Esophagus muscularis mucosa (tissue), 4 donors: ENCODE measurements at places on chromosomes 4 and X. TPM values are rescaled to one million over a fixed set of nuclear protein-coding genes. Genes with fewer than 3 reads are reported as not detected.

DNA sequence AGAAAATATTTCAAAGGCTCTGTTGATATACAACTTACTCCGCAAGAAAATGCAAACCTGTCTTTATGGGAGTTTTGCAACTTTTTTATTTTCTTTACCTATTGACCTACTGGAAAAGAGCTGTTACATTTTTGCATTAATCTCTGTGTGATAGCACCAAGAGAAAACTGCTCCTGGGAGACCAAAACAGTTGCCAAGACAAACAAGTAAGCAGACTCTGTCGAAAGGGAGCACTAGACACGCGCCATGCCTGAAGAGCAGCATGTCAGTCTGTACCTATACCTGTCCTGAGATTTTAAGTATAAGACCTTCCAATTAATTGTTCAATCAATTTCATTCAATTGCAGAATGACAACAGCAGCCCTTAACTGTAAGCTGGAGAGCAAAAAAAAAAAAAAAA lies 56.0 kb upstream of the TECRL start:
- H3K4me1 ChIP-seq = no peaks in the 10 kb centered on the region
- H3K4me3 ChIP-seq = no peak overlapping the region
- H3K27me3 ChIP-seq = no peaks in the 10 kb centered on the region
- H3K36me3 ChIP-seq = no peaks in the 10 kb centered on the region
- no peak for DNase-seq

DNA sequence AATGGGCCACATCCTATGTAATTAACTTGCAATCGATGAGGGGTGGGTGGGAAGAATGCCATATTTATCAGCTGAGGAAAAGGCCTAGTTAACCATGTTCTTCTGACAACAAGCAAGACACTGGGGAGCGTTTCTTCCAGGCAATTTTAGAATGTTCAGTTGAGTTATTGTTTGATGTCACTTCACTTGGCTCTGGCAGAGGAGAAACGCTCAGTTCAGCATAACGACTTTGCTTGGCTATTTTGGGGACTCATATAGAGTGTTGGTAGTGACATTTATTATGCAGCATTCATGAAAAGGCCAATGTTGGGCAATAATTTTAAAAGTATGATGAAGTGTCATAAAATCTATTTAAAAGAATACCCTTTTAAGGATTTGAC lies 648 bp downstream of the SYNPO2 start:
- DNase-seq = no peak
- H3K36me3 ChIP-seq = no peaks in the 10 kb centered on the region
- no peaks in the 10 kb centered on the region for H3K4me1 ChIP-seq
- peak overlapping the region; percentile 71 for H3K4me3 ChIP-seq
- no peaks in the 10 kb centered on the region for H3K27me3 ChIP-seq

DNA sequence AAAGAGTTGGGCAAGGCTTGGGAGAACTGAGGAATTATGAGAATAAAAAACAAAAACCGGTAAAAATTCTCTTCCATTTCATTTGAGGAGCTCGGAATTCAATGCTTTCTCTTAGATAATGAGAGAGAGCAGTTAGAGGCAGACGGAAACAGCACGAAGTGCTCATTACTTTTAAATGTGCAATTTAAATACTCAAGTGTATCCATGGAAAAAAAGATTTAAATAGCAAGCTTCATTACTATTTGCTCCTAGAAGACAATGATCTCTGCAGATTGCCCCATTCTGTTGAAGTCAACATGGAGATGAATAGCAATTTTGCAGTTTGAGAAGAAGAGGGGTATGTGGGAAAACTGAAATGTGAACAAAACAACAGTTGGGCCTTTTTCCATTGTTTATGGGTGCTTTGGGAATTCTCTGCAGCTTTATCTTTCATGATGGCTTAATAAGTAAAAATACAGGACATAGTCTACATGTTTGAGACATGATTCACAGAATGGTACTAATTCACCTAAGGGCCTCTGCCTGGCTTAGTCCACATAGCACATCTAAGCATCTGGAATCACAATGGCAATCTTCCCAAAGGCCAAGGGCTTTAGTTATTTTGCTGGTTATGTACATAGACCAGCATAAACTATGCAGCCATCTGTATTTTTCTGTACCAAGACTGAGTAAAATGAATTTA lies 512.7 kb upstream of the FAT1 start:
- no peak overlapping the region for H3K27ac ChIP-seq
- no peaks in the 10 kb centered on the region for H3K27me3 ChIP-seq
- no peak for DNase-seq
- no peaks in the 10 kb centered on the region for H3K36me3 ChIP-seq
- no peaks in the 10 kb centered on the region for H3K4me1 ChIP-seq

DNA sequence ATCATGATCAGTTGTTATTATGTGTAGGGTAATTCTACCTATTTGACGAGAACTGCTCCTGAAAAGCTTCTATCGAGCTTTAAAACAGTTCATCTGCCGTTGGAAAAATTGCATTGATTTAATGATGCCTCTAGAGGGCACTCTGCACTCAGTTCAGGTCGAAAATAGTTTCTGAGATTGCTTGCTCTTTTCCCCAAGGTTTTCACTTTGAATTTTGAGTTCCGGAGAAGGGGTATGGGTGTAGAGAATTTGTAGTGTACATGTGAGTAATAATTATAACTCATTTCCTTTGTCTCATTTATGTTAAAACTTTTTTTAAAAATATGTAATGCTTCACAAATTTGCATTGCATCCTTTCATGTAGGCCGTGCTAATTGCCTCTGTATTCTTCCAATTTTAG lies 28.4 kb upstream of the TNIP3 start:
- H3K4me3 ChIP-seq = peak overlapping the region; percentile 25
- no peaks in the 10 kb centered on the region for H3K36me3 ChIP-seq
- H3K27ac ChIP-seq = no peak overlapping the region
- no peaks in the 10 kb centered on the region for H3K27me3 ChIP-seq

DNA sequence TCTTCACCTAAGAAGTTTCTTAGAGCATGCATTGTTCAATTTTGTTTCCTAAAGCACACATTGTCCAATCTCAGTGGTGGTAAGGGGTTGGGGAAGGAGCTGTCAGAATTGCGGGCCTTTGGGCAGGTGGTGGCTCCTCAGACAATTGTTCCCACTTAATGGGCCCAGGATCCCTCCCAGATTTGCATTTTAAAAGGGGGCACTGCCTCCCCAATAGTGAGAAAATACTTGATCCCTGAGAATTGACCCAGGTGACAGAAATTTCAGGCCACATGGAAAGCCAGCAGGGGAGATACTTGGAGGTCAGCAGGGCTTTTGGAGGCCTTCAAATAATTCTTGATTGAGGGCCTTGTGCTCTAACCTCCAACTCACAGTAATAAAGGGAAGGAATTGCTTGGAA lies 217.1 kb downstream of the ZNF674 start:
- DNase-seq = no peak
- no peak overlapping the region for H3K27ac ChIP-seq
- no peaks in the 10 kb centered on the region for H3K36me3 ChIP-seq
- H3K4me1 ChIP-seq = no peaks in the 10 kb centered on the region
- no peak overlapping the region for H3K4me3 ChIP-seq
- no peaks in the 10 kb centered on the region for H3K27me3 ChIP-seq

GRCh38 chr4:147370881-147371280 lies 110.0 kb upstream of the EDNRA start:
- no peaks in the 10 kb centered on the region for H3K36me3 ChIP-seq
- H3K4me3 ChIP-seq = no peak overlapping the region
- DNase-seq = no peak
- H3K4me1 ChIP-seq = no peaks in the 10 kb centered on the region
- H3K27ac ChIP-seq = no peak overlapping the region

GRCh38 chr4:179855469-179855868 lies 2387.7 kb upstream of the TENM3 start:
- no peaks in the 10 kb centered on the region for H3K36me3 ChIP-seq
- no peak overlapping the region for H3K27ac ChIP-seq
- H3K4me1 ChIP-seq = no peaks in the 10 kb centered on the region

DNA sequence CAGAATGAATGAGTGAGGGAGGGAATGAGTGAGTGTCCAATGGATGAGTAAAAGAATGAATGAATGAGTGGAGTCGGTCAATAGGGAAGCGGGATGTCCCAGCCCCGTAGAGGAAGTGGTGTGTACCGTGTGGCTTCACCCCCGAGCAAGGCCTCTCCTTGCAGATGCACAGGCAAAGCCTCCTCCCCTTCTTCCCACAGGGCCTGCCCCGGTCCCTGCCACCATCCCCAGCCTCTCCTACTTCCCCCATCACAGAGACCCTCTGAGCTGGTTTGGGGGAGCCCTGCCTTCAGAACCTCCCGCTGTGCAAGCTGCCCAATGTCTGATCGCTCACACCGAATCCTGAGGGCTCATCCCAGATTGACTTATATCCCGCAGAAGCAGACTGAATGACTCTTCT lies 13.6 kb downstream of the HTRA3 start:
- H3K4me1 ChIP-seq = peaks cover 23% of the 10 kb centered on the region
- no peak overlapping the region for H3K4me3 ChIP-seq
- no peak overlapping the region for H3K27ac ChIP-seq

DNA sequence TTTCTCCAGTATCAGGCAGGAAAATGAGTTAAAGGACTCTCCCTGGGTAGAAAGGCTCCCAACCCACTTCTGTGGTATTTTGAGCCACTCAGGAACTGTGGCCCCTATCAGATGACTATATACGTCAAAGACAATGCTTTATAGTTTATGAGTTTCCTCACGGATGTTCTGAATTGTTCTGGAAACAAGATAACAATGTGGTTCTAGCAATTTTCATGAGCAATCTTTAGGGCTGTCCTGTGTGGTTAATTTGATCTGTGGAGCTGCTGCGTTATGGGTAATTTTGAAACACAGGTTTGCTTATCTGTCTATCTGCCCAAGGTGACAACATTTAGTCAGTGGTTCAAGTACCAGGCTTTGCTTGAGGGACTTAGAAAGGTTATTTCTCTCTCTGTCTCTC lies 46.7 kb upstream of the IL2 start:
- H3K4me3 ChIP-seq = no peak overlapping the region
- no peak for DNase-seq
- no peaks in the 10 kb centered on the region for H3K4me1 ChIP-seq
- no peaks in the 10 kb centered on the region for H3K27me3 ChIP-seq

- H3K4me3 ChIP-seq = no peak overlapping the region
- no peaks in the 10 kb centered on the region for H3K4me1 ChIP-seq
- H3K36me3 ChIP-seq = peaks cover 33% of the 10 kb centered on the region
- no peak for DNase-seq
Observed at GRCh38 chrX:24214568-24214967, 65.0 kb downstream of the ZFX start.

DNA sequence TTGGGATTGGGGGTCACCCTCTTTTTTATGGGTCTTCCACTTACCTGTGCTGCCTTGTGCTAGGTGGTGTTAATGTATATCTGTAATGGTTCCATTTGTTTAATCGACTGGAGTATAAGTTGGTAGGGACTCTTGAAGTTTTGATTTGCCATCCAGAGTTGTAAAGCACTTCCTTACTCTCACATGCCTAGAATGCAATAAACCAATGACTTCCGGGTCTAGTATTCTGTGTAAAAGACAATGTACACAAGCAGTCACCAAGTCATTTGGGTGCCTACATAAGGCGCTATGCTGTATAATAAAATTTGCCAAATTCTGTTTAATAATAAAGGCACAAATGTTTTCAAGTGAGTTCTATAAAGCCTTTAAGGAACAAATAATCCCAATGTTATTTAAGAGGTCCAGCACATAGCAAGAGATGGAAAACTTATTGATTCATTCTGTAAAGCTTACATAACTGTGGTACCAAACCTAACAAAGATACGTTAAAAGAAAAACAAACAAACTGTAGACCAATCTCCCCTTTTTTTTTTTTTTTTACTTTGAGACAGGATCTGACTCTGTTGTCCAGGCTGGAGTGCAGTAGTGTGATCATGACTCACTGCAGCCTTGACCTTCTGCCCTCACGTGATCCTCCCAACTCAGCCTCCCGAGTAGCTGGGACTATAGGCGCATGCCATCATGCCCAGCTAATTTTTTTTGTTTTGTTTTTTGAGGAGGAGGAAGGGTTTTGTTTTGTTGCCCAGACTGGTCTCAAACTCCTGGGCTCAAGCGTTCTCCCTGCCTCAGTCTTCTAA lies 41.5 kb upstream of the HPRT1 start:
- H3K4me1 ChIP-seq = no peaks in the 10 kb centered on the region
- H3K27me3 ChIP-seq = no peaks in the 10 kb centered on the region
- no peak overlapping the region for H3K4me3 ChIP-seq
- DNase-seq = no peak
- H3K27ac ChIP-seq = no peak overlapping the region
- peaks cover 47% of the 10 kb centered on the region for H3K36me3 ChIP-seq

GRCh38 chr4:169025184-169025583 lies 15.1 kb upstream of the CBR4 start:
- H3K27ac ChIP-seq = no peak overlapping the region
- DNase-seq = no peak
- no peaks in the 10 kb centered on the region for H3K4me1 ChIP-seq
- no peaks in the 10 kb centered on the region for H3K36me3 ChIP-seq
- H3K27me3 ChIP-seq = no peaks in the 10 kb centered on the region

DNA sequence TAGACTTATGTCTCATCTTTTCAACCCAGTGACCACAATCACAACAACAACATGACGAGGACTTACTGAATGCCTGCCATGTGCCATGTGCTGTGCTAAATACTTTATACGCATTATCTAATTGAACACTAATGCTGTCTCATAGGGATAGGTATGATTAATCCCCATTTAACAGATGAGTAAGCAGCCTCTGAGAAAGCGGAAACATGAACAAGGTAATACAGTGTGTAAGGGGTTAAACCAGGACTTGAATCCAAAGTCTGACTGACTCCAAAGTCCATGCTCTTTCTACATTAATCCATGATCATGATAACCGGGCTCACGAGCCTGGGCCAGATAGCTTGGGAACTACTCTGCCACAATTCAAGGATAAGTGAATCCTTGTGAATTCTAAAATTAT lies 105.3 kb upstream of the MBNL3 start:
- no peaks in the 10 kb centered on the region for H3K4me1 ChIP-seq
- no peak for DNase-seq
- H3K27me3 ChIP-seq = no peaks in the 10 kb centered on the region
- H3K4me3 ChIP-seq = no peak overlapping the region
- H3K36me3 ChIP-seq = no peaks in the 10 kb centered on the region

DNA sequence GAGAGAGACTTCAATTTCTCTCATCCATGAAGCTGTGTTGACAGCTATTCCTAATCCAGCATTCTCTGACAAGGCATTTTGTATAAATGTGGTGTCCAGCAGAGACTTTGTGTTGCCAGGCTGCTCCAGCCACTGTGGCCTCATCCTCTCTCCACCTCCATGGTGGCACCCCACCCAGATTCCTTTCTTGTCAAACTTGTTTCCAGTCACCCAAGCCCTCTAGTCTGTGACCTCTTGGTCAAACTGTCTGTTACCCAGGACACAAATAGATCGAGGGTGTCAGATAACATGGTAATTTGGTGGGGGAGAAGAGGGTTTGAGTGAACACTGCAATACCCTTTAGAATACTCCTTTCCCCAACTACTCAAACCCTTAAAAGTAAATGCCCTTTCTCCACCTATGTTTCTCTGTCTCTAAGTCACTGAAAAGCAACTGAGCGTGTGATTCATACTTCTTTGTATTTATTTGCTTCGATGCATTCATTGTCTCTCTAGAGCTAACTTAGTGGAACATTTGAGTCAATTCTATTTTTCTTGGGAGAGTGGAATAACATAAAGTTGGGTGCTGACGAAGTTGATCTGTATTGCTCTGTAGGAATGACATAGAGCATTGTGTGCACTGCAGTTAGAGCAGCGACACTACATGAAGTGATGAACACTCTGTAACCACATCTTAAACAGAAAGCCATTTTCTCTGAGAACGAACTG lies 13.7 kb downstream of the PITX2 start:
- H3K4me3 ChIP-seq = no peak overlapping the region
- H3K27ac ChIP-seq = no peak overlapping the region
- DNase-seq = no peak

Gene TGIF2LX
- total RNA-seq = not detected

Gene TBC1D19
- total RNA-seq = 24.9 TPM

Gene VCX3B
- total RNA-seq = not detected

Gene PHOX2B
- 0.66 TPM for total RNA-seq

Gene DIPK2B
- total RNA-seq = 31.8 TPM

Gene JAKMIP1
- 0.57 TPM for total RNA-seq

Gene TKTL2
- not detected for total RNA-seq

Gene PDZD11
- 26.0 TPM for total RNA-seq

Gene STAG2
- 93.5 TPM for total RNA-seq
